ENCODE measurements at places on chromosomes 5 and 9.

DNA sequence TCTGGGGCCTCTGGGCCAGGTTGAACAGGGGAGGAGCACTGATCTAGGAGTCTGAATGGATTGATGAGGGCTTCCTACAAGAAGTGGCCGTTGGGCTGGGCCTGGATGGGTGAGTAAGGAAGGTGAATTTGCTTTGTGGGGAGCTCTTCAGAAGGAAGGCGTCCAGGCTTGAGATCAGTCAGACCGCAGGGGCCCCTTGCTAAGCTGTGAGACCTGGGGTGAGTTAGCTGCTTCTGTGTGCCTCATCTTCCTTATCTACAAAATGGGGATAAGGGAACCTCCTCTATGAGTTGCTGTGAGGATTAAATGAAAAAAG, 1.1 kb upstream of the SYNPO start:
- H3K27ac ChIP-seq = peak overlapping the region; percentile 86
- H3K36me3 ChIP-seq = no peaks in the 10 kb centered on the region
- DNase-seq = no peak
- no peak overlapping the region for H3K4me3 ChIP-seq

DNA sequence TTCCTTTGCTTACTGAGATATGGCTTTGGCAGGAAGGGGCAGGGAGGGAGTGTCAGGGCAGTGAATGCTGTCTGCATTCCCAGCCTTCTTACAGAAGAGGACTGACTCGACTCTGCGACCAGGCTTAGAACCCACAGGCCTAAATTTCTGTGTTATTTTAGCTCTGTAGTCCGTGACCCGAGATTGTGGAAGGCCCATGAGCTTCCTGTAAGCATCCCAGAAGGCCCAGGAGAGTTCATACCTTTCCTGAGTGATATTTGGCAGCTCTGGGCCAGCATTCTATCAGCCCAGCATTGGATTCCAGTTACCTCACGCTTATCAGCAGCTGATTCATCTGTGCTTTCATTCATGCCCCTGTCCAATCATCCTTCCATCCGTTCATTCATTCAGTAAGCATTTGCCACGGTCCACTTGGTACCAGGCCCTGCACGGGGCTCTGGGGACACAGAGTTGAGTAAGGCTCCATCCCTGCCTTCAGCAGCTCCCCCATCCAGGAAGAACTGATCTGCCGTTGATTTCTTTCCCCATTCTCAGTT, 28.2 kb upstream of the RPL26L1 start:
- H3K27me3 ChIP-seq = no peaks in the 10 kb centered on the region
- H3K27ac ChIP-seq = peak overlapping the region; percentile 74
- DNase-seq = no peak
- peaks cover 21% of the 10 kb centered on the region for H3K4me1 ChIP-seq
- peaks cover 41% of the 10 kb centered on the region for H3K36me3 ChIP-seq
- H3K4me3 ChIP-seq = no peak overlapping the region

GRCh38 chr9:134336228-134336627, 10.0 kb downstream of the RXRA start:
- H3K4me1 ChIP-seq = peaks cover 79% of the 10 kb centered on the region
- no peak overlapping the region for H3K27ac ChIP-seq
- H3K4me3 ChIP-seq = no peak overlapping the region

DNA sequence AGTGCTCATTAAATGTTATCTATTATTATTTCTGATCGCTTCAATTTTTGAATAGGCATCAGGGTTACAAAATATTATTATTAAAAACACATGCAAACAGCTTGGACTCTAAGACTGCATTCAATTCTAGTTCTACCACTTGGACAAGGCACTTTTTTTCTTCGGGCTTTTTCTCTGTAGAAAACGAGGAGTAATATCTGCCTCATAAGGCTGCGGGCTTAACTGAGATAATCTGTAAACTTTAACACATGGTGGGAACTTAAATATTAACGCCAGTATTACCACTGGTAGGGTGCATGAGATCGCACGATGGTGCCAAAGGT, 511 bp upstream of the SPDL1 start:
- no peaks in the 10 kb centered on the region for H3K27me3 ChIP-seq
- H3K36me3 ChIP-seq = no peaks in the 10 kb centered on the region
- H3K4me1 ChIP-seq = peaks cover 7% of the 10 kb centered on the region
- H3K4me3 ChIP-seq = peak overlapping the region; percentile 80

DNA sequence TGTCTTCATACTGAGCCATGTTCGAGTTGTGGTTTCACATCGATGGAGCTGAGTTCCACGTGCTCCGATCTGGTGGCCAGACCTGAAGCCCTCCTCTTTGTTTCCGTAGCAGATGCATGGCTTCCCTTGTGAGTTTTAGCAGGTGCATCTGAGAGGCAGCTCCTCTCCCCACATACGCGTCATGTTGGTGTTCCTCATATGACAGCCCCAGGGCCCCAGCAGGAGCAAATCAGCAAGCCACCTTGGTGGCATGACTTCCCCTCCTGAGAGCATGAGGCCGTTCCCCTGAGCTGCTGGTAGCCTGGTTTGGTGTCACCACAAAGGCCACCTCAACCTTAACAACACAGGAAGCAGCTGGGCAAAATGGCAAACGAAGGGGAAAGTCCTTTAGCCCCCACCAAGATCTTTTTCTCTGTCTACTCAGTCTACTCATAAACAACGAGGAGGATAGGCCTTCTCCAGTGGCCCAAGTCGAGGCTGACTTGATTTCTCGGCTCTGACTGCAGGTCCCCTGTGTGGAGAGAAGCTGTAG, 5.9 kb downstream of the CYFIP2 start:
- no peak overlapping the region for H3K4me3 ChIP-seq
- H3K27ac ChIP-seq = peak overlapping the region; percentile 52
- DNase-seq = no peak
- H3K36me3 ChIP-seq = no peaks in the 10 kb centered on the region
- peaks cover 4% of the 10 kb centered on the region for H3K4me1 ChIP-seq
- no peaks in the 10 kb centered on the region for H3K27me3 ChIP-seq

DNA sequence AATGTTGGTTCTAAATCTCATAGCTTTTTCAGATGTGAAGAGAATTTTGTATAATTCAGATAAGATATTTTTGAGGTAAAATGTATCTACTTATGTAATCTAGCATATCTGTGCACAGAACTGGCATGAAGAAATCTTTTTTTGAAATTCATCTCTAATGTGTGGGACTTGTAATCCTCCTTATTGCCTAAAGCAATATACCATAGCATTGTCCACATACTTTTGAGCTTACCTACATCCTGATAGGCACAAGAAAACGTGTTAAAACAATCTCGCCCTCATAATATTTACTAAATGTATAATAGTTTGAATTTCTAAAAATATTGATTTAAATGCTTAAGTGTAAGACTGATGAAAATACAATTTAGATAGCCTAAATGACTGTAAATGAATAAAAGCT, 1686.5 kb upstream of the ACO1 start:
- H3K27ac ChIP-seq = no peak overlapping the region
- no peaks in the 10 kb centered on the region for H3K36me3 ChIP-seq
- H3K4me3 ChIP-seq = no peak overlapping the region
